Breast epithelium (tissue), 4 donors: ENCODE measurements at places on chromosomes 16 and 17.

- no peak for DNase-seq
These were observed 21.3 kb downstream of the CPNE2 start for GRCh38 chr16:57113664-57114063.

DNA sequence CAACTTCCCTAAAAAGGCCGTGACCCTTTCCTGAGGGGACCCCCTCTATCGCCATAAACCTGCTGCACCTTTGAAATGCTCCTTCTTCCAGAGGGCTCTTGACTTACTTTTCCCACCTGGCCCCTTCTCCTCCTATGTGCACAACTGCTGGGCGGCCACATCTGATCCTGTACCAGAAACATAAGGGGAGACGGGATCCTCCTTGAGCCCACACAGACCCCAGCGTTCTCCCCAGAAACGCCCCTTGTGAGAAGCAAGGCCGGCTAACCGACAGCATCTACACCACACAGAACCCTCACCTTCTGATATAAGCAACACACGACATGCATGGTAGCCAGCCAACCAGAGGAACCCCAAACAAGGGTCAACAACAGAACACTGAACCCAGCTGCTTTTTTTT is 14.2 kb upstream of the MNT start:
- no peak for DNase-seq

DNA sequence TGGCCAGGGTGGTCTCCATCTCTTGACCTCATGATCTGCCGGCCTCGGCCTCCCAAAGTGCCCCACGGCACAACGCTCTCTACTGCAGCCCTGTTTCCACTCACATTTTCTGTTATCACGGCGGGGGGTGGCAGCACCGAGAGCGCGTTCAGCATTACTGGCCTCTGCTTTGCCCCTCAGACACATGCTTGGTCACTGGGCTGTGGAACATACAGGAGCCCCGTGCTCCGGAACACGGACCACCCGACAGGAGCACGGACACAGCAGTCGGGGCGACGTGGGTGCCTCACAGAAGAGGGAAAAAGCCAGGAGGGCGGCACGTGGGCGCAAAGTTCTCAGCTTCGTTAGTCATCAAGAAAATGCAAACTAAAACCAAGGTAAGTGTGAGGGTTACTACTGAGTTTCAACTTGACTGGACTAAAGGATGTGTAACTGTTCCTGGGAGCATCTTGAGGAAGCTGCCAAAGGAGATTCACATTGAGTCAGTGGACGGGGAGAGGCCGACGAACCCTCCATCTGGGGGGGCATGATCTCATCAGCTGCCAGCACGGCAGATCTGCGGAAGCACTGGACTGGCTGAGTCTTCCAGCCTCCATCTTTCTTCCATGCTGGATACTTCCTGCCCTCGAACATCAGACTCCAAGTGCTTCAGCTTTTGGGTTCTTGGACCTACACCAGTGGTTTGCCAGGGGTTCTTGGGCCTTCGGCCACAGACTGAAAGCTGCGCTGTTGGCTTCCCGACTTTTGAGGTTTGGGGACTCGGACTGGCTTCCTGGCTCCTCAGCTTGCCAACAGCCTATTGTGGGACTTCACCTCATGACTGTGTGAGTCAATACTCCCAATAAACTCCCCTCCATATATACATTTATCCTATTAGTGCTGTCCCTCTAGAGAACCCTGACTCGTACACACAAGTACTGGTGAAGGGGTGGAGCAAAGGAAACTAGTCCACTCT is 106.8 kb downstream of the ZNF778 start:
- no peak for DNase-seq

DNA sequence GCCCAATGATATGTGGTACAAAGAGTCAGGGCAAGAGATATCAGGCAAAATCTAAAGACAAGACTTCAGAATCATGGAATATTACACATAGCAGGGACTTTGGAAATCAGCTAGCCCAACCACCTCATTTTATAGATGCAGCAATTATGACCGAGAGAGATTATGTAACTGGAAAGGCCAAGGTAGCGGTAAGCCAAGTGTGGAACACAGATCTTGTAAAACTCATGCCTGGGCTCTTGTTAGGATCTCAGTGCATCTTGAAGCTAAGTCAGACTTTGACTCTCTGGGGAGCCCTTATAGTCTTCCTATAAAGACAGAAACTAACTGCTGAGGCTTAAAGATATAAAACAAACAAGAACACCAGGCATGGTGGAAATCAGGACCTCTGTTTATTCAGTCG is 18.6 kb downstream of the MAP2K6 start:
- no peak for DNase-seq
